ENCODE measurements at places on chromosomes 4 and X.

GRCh38 chr4:120874792-120875774 is 47.4 kb downstream of the PRDM5 start:
- DNase-seq = no peak

DNA sequence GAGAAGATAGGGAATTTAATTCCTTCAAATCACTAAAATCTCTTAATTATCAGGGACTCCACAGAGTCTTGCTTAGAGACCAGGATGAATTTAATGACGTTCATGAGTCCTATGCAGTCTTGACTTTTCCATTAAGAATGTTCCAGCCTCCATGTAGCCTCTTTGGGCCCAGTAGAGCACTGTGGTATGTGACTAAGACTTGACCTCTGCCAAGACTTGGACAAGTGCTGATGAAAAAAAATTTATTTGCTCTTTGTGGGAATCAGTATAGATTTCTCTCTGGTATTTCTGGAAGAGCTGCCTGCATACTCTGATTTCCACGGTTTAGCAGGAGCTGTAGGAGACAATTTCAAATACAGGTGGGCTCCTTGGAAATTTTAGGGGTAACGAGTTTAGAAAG is 40.6 kb downstream of the CHRDL1 start:
- DNase-seq = no peak

DNA sequence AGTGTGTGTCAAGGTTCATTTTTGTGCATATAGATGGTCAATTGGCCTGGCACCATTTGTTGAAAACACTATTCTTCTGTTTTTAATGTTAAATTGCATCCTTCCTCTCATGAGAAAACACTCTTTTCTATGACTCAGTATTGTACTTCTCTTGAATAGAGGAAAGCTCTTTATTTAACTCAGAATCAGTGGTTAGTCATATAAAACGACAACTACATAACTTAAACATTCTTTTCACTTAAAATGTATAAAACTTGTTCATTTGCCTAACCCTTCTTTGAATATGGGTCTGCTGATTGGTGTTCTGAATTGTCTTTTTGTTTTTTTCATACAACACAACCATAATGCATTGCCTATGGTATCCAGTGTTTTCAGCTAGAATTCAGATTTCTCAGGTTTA is 17.2 kb upstream of the MRPL1 start:
- DNase-seq = no peak

- no peak for DNase-seq
Observed at GRCh38 chr4:62914758-62915157, 1494.5 kb downstream of the TECRL start.

DNA sequence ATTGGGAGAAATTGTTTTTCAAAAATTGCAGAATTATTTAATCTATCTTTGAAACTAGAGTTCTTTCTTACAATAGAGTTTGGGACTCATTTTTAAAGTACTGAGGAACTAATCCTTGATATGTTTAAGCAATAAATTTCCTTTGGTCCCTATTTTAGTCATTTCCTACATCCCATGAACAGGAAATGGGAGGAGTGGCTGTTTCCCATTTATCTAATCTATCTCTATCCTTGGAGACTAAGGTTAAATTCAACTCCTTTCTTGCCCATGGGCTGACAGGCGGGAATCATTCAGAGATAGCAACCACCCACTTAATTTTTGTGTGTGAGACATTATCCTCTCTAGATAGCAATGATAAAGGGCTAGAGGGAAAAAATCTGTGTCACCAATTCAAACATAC is 131.6 kb upstream of the EMCN start:
- DNase-seq = no peak

GRCh38 chrX:27751976-27752375 is 55.8 kb upstream of the MAGEB10 start:
- no peak for DNase-seq

DNA sequence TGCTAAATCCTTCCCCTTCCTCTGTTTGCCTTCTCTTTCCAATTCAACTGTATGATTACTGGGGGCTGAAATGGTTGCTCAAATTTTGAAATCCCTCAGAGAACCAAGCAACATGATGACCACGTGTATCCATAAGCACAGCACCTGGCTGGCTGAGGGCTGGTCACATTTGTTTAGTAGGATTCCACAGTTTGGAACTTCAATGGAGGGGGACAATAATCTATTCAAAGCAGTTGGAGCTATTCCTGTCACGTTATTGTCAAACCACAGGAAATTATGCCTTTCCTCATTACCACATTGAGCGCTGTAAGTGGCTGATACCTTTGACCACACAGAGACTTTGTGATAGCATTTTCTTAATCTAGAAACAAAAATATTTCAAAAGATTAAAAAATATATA is 7.0 kb downstream of the TMSB4X start:
- DNase-seq = no peak

GRCh38 chr4:7803371-7803770 is 136.3 kb downstream of the AFAP1 start:
- no peak for DNase-seq

GRCh38 chrX:3717742-3718420 is 4.4 kb upstream of the PRKX start:
- DNase-seq = no peak

- DNase-seq = no peak
Observed at GRCh38 chr4:7654550-7655445, 220.1 kb upstream of the PSAPL1 start.

GRCh38 chrX:137118136-137118535 is 84.3 kb upstream of the GPR101 start:
- DNase-seq = no peak

DNA sequence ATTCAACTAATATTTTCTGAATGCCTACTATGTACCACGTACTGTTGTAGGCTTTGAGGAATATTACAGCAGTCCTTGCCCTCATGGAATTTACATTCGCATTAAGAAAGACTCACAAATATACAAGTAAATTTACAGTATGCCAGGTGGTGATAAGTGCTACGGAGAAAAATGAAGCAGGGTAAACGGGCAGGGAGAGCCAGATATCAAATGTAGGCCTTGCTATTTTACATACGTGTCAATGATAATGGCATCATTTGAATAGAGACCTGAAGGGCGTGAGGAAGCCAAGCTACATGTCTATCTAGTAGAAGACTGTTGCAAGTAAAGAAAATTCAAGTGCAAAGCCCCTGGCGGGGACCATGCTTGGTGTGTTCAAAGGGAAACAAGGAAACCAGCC is 65.2 kb downstream of the AMMECR1 start:
- DNase-seq = no peak

DNA sequence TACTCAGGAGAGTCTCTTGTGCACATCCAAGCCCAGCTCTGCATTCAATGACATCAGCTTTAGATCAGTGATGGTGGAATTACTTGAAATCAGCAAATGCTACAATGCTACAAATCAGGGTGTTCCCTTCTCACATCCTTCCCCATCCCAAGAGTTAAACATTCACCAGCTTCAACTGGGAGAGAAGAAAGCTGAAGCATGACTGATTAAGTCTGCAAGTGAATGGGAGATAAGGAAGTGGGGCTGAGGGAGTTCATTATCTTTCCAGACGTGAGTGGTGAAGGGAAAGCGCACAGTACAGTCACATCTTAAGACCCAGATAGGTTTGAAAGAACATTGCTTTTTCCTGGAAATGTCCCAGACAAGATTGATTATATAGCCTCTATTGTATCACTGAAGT is 26.2 kb upstream of the MAP9 start:
- no peak for DNase-seq

DNA sequence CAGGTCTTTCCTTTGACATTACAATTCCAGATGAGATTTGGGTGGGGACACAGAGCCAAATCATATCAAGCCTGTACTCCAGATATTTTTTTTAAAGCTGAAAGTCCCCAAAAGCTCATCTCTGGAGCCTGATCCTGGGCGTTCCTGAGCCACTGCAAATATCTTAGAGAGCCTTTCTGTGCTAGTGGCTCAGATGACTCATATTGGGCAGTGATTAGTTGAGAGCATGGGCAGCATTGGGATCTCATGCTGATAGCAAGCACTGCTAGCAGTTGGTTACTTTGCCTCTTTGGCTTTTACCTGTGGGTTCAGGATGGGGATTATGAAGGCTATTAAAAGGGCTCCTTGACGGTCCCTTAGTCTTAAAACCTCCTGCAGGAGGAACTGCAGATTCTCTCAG is 51.4 kb upstream of the SCRG1 start:
- no peak for DNase-seq

DNA sequence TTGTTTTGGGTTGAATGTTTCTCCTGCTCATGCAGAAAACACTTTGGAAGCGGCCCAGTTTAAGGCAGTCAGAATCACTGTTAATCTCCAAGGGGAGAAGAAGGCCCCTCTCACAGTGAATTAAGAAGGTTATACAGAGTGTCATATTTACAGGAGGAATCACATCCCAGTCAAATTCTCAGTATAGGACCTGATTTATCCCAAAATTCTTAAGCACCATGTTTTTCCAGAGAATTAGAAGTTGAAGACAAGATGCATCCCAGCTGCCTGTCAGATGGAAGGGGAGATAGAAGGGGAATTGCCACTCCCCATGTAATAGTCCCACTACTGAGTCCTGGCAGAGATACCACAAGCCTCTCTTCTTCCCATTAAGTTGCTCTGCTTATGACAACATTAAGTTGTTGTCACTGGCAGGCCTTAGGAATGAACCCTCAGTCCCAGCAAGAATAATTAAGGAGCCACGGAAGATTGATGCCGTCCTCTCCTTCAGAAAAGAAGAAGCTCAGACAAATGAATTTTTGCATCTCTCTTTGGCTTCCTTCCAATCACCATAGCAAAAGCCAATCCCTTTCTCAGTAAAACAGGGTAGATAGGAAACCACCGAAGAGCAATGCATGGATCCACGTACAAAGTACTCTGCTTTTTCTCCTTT is 138.4 kb downstream of the LDB2 start:
- no peak for DNase-seq

DNA sequence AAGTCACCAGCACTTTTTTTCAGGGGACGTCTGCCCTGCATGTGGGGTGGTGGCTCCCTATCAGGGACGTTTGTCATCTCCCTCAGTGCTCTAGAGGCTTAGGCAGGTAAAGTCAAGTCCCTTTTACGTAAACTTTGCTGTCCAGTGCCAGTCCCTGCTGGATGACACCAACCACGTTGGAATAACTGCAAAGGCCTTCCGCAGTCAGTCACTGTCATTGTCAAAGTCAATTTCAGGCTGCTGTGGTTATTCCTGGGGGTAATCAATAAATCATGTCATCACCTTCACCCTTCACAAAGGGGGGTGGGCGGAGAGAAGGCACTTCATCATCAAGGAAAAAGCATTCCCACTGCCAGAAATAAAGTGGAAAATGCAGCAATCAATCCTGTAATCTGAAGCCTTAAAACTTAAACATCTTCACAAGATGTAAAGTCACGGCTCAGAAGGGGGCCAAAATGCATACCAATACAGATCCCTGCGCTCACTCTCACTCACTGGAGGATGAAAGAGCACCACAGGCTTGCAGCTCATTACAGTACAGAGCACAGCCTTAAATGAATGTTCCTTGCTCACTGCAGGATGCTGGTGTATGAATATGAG is 56.2 kb downstream of the CLDN22 start:
- no peak for DNase-seq

DNA sequence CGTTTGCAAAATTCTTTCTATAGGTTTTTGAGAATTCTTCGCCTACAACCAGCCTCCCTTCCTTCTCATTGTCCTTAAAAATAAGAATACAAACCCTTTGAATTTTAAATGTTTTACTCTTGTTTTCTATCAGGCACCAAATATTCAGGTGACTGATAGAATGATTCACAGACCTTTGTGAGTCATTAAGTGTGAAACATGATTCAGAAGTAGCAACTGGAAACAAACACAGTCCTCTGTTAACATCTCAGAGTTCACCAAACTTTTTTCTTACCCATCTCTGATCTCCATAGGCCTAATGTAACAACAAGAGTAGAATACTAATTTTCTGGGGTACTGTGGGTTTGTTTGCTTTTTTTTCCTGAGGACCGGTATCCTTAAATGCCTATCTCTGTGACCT is 63.4 kb upstream of the MAB21L2 start:
- no peak for DNase-seq

DNA sequence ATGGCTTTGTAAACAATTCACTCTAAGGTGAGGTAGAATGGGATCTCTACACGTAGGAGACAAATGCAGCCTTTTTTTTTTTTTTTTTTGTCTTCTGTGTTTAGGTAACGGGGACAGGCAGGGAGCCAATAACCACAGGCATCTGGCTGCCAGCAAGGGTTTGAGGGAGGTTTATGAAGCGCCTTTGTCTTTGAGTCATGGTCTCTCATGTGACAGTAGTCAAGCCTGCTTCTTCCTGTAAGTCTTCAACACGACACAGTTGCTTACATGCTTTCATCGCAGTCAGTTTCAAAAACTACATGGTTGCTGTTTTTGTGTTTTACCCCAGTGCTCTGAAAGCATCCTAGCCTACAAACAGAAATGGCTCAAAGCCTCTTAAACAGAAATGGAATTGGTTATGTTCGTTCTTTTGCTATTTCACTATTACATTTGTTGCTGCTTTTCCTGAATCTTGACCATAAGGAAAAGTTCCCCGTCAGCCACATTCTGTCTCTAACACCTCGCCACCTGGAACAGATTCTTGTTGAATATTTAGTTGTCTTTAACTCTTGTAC is 127.8 kb upstream of the METTL14 start:
- DNase-seq = no peak

- no peak for DNase-seq
Observed at GRCh38 chr4:162891788-162892707, 274.6 kb downstream of the NAF1 start.

- no peak for DNase-seq
Observed at GRCh38 chrX:17584248-17584681, 153.0 kb upstream of the SCML1 start.

DNA sequence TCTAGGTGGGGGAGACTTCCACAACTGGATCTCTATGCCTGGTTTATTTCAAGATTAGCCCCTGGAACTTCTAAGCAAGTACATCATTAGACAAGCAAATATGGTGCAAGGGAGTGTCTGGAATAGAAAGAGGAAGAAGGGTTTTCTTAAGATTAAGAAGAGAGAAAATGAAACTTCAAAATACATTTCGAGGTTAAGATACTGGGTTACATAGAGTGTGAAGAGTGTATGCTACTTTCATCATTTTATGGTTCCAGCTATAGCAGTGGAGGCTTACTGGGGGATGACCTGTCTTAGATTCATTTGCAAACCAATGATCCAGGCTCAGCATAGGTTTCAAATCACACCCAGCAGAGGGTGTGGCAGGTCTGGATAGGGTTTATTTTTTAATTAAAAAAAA is 144.4 kb upstream of the GATB start:
- DNase-seq = no peak

DNA sequence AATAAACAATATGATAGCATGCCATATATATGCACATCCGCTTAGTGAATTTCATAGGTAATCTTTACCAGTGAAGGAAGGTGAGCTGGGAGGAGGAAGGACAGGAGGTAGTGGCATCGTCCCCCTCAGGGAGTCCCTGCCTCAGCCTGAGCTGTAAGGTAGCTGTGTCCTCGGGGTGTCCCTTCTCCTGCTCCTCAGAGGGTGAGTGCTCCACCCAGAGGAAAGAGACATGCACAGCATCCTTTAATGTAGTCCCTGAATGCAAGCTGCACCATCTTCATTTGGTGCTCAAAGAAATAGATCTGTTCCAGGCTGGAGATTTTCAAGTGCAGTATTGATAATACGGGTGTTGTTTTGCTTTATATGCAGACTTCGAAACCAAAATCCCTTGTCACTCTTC is 330.4 kb upstream of the SFRP2 start:
- DNase-seq = no peak

Data from AG09319 (cell line).